ENCODE measurements at places on chromosomes 1 and 21. TPM values are rescaled to one million over a fixed set of nuclear protein-coding genes. Genes with fewer than 3 reads are reported as not detected.

DNA sequence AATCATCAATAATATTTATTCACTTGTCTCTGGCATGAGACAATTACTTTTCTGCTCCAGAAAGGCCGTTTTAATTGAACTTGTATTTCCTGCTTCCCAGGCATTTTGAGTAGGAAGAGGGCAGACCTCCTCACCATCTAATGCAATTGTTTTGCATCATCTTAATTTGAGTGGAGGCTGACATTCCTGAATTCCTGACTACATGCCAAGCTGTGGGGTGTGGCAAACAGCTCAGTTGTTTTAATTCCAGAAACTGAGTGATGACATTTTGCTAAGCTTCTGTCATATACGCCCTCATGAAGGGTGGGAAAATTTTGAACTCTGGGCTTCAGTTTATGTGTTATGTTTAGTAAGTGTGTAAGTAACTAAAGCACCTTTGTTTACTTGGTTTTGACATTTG, 125.4 kb upstream of the USP25 start:
- no peak for DNase-seq

DNA sequence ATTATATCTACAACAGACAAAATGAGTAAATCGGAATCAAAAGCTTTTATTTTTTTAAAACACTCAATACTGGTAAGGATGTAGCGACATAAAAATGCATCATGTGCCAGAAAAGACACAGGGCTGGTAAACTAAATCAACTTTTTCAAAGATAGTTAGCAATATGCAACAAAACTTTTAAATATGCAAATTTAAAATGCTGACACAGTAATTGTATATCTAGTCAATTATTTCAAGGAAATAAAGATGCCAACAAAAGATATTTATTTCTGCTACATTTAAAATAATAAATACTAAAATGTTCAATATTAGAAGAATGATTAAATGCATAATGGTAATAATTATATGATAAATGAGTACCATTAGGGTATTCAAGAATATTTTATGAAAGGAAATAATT, 295.1 kb downstream of the SMYD3 start:
- no peak for DNase-seq

DNA sequence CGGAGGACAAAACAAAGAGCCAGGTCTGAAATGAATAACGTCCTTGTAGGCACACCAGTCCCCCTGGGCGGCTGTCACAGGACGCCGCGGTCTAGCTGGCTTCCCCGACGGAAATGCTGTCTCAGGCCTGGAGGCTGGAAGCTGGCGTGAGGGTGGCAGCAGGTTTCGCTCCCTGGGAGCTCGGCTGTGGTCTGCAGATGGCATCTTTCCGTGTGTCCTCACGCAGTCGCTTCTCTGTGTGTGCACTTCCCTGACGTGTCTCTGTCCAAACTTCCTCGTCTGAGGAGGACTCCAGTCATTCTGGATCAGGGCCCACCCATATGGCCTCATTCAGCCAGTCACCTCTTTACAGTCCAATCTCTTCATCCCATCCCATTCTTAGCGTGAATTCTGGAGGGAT, 14.2 kb downstream of the TNFRSF14 start:
- no peak for DNase-seq

- no peak for DNase-seq
Measured at GRCh38 chr1:223226271-223226670, 83.2 kb upstream of the TLR5 start.

- no peak for DNase-seq
Measured at GRCh38 chr1:39427374-39427773, 64.1 kb upstream of the BMP8A start.

DNA sequence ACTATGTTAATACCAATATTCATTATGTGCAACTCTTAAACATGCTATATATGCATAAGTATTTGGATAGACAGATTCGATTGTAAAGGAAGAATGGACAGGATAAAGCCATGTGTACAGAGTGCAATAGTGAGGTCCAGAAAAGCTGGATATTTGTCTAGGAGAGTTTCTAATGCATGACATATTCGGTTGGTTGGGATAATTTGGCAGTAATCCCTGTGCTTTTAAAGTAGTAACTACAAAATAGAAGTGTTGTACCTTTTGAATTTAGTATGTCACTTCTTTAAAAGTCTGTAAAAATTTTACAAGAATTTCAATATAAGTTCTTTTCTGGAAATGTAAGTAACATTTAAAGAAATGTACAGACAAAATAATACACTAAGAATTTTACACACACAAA, 774.5 kb downstream of the USP25 start:
- no peak for DNase-seq

DNA sequence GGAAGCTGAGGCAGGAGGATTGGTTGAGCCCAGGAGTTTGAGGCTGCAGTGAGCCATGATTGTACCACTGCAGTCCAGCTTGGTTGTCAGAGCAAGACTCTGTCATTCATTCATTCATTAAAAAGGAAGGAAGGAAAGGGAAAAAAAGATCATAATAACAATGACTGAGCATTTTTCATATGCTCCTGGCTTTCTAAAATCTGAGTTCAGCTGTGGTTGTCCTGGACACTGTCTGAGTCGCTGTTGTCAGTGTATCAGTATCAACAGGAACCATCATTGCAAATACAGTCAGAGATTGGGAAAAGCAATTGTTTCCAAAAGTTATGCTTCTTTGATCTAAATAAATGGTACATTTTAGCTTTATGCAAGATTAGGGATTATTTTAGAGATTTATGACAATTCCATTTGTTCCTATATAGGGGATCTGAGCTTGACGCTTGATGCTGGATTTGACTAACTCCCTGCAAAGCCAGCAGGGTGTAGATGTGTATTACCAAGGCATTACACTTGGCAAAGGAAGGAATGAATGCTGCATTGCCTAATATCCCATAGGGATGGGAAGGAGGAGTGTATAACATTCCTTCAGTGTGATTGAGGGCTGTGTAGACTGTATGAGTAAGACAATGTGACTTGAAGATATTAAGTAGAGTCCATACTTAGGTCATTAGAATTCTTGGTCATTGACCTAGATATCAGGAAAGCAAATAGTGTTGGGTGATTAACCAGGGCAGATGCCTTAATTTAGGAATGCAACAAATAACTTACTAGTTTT, 100.2 kb downstream of the DISP1 start:
- no peak for DNase-seq

The NRIP1 gene
- 27.1 TPM for total RNA-seq

DNA sequence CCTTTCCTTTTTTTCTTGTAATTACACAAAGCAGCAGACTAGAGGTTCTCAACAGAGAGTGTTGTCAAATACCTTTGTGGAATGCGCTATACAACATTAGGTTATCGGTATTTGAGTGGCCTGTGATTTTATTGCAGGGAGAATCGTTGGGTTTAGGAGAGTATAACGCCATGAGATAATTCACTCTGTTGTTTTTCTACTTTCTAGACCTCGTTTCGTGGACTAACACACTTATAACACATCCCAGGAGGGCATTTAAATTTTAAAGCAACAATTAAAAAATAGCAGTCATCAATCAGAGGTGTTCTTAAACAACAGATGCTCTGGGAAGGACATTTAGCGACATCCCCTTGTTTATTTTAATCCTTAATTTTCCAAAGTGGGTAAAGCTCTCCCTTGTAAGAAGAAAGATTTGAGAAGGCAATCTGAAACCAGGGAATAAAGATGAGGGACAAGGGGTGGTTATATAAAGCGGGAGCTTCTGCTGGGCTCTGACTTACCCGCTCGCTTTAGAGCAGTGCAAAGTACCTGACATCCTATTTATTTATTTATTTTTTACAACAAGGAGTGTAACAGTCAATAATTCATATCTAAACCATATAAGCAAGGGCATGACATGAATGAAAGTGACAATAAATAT, 4.9 kb downstream of the PBX1 start:
- no peak for DNase-seq

The FCMR gene
- total RNA-seq = 24.8 TPM

DNA sequence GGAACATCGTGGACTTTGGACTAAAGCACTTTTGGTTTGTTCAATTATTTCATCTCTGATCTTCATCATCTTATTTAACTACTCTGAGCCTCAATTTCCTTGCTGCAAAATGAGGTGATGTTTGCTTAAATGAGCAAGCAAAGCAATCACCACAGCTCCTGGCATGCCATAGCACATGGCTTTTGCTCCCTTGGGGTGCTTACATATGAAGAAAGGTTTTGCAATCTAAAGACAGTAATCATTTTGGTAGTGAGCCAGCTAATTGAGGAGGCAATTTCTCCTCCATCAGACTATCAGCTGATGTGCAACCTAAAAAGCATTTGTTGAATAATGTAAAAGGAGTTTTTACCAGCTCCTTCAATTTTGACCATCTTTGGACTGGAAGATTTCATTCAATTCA, 68.8 kb upstream of the KCNJ15 start:
- no peak for DNase-seq

- no peak for DNase-seq
Measured at GRCh38 chr1:26705788-26706311, 10.0 kb downstream of the ARID1A start.

DNA sequence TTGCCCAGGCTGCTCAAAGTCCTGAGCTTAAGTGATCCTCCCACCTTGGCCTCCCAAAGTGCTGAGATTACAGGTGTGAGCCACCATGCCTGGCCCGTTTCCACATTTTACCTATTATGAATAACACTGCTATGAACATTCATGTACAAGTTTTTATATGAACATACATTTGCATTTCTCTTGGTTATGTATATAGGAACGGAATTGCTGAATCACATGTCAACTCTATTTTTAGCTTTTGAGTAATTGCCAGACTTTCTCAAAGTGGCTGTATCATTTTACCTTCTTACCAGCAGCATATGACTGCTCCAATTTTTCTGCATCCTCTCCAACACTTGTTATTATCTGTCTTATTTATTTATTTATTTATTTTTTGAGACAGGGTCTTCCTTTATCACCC, 2.7 kb downstream of the SPATA21 start:
- DNase-seq = no peak

GRCh38 chr1:224519874-224520273, 85.3 kb upstream of the WDR26 start:
- DNase-seq = no peak

The CEP104 gene
- 52.1 TPM for total RNA-seq

DNA sequence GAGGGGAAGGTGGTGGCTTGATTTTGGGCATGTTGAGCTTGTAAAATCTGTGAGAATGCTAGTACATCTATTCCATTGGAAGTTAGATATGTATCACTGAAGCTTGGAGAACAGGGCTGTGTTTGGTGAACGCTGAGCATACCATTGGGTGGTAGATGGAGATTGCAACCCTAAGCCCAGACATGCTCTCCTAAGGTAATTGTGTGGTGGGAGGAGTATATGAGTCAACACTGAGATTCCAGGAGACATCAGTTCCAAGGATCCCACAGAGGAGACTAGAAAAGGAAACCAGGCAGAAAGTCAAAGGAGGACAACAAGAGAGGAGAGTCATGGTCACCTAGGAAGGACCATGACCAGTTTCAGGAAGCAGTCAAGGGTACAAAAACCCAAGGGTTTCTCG, 60.4 kb downstream of the KIF21B start:
- no peak for DNase-seq

DNA sequence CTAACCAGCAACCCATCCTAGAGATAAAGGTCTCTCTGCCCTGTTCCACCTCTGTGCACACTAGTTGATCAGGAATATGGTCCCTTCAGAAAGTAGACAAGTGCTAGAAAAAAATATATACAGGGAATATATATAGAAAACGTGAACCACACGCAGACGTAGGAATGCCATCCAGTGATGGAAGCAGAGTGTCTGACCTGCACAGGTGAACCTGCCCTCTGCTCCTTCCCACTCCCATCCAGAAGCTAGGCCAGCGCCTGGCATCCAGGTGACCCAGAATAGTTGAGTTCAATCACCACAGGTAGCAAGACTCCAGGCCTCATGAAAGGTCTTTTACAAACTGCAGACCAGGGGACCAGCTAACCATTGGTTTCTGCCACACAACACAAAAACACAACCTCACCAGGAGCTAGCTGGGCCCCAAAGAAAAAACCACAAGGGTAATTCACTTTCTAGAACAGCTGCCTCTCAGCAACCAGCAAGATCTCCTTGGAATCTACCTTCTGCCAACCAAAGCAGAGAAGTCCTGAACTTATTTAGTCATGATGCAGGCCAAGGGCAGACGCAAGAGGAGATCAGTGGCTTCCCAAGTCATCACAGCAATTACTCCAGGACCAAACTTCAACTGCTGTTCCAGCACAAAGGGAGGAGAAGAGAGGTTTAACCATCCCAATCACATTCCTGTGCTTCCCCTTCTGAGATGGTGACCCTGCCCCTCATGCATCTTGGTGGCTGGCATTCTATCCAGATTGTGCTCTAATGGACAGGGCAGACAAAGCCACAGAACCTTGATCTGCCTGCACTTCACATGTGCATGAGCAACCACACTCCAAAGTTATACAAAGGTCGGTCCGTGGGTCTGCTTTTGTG, 53.0 kb downstream of the GPR161 start:
- no peak for DNase-seq

DNA sequence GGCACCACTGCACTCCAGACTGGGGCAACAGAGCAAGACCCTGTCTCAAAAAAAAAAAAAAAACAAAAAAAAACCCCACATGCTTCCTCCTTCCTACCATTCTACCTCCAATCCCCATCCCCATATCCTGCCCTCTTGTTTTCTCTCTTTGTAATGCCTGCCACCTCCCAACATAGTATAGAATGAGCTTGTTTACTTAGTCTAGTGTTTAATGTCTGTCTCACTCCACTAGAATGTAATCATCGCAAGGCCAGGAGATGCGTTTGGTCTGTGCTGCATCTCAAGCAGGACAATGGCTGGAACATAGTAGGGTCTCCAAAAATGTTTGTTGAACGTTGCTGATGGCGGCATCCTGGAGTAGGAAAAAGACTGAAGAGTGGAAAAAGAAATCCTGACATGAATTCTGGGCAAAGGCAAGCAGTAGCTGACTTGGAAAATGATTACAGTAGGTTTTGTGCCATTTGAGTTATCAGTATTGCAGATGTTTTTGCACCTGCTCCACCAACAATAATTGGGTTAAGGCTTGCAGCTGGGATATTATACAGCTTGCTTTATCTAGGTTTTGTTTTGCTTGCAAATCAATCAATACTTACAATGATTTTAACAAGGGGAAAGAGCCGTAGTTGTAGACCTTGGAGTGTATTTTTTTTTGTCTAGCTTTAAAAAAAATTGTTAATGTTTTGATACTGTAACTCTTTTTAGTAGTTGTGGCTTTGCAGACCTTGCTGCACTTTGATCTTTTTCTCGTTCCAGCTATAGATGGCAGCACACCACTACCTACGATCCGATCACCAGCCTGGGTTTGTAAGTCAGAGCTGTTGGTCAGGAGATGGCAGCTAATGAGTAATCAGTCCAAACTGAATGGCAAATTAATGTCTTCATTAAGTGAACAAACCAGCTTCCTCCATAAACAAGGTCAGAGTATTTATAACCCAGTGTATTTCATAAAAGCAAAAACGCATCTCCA, 62.4 kb downstream of the BACH1 start:
- no peak for DNase-seq

The LRP8 gene
- total RNA-seq = 53.1 TPM

- no peak for DNase-seq
Measured at GRCh38 chr1:219880765-219881457, 47.4 kb downstream of the SLC30A10 start.

GRCh38 chr1:31707711-31708110, 3.9 kb upstream of the COL16A1 start:
- no peak for DNase-seq
